ENCODE measurements at places on chromosomes 2 and 18.

- DNase-seq = peak; percentile 40
Observed at GRCh38 chr18:5890331-5891183, 4.8 kb downstream of the TMEM200C start.

GRCh38 chr2:68594674-68595492 lies 48.5 kb upstream of the PROKR1 start:
- DNase-seq = peak; percentile 75

GRCh38 chr2:6231166-6231565 lies 539.0 kb downstream of the SOX11 start:
- DNase-seq = no peak

GRCh38 chr2:88614497-88615157 lies 12.6 kb downstream of the EIF2AK3 start:
- DNase-seq = no peak

- no peak for DNase-seq
Observed at GRCh38 chr18:8366656-8367055, 242.6 kb upstream of the RAB12 start.

DNA sequence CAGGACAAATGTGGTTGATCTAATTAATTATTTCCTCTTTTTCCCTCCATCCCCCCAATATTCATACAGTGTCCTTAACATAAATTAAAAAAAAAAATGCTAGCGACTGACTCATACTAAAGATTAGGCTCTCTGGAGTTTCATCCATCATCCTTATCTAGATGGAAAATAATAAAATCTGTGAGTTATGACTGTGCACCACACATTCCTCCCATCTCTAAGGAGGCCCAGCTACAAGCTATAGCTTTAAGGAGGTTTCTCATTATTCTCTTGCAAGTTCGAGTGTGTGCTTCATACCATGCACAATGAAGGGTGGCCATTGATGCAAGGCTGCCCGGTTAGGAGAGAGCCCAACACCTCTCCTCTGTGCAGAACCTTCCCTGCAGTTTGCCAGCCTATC lies 77.3 kb downstream of the XDH start:
- no peak for DNase-seq

- DNase-seq = no peak
Observed at GRCh38 chr18:62925031-62925688, 209.8 kb downstream of the PHLPP1 start.

GRCh38 chr2:232299927-232300674 lies 78.5 kb upstream of the ALPP start:
- DNase-seq = no peak
